ENCODE measurements at places on chromosomes 11 and 22.

DNA sequence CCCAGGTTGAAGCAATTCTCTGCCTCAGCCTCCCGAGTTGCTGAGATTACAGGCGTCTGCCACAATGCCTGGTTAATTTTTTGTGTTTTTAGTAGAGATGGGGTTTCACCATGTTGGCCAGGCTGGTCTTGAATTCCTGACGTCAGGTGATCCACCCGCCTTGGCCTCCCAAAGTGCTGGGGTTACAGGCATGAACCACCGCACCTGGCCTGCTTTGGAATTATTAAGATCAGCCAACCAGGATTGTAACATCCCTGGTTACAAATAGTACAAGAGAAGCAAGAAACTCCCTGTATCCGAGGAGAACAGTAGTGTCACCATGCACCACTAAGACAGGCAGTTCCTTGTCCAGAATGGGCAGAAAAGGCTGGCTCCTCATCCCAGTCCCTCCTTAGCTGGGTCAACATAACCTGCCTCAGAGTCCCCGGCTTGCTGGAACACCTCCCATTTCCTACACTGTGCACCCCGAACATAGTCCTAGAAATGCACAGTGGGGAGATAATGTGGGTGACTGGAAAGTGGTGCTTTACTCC, 77.2 kb upstream of the INCENP start:
- DNase-seq = no peak

DNA sequence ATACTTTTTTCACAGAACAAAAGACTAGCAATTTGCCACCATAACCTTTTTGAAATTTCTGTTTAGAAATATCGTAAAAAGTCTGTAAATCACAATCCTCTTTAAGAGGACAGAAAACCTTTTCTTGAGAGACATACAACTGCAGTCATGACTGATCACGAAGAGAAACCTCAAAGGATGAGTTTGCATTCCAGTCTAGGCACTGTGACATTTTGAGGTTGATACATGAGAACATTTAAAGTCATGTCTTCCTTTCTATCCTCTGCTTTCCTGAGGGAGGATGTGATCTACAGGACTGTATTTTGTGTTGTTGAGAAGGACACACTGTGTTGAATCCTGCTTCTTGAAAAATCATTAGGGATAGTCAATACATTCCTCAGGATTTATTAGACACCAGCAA, 476.7 kb upstream of the CCDC179 start:
- DNase-seq = no peak

DNA sequence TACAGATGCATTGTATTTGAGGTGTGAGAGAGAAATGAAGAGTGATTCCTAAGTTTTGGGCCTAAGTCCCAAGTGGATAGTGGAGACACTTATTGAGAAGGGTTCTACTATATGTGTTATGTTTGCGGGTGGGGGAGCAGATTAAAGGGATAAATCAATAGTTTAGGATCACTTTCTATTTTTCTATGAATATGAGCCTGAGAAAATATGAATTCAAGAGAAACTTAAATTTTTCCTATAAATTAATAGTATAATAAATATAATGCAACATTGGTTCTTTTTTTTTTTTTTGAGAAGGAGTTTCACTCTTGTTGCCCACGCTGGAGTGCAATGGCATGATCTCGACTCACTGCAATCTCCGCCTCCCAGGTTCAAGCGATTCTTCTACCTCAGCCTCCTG, 31.3 kb downstream of the AMBRA1 start:
- no peak for DNase-seq

GRCh38 chr11:57069942-57070341, 81.2 kb downstream of the OR5AK2 start:
- no peak for DNase-seq

GRCh38 chr11:131925829-131926228, 555.4 kb downstream of the NTM start:
- no peak for DNase-seq

GRCh38 chr11:367956-368413, 1.3 kb upstream of the B4GALNT4 start:
- DNase-seq = no peak

DNA sequence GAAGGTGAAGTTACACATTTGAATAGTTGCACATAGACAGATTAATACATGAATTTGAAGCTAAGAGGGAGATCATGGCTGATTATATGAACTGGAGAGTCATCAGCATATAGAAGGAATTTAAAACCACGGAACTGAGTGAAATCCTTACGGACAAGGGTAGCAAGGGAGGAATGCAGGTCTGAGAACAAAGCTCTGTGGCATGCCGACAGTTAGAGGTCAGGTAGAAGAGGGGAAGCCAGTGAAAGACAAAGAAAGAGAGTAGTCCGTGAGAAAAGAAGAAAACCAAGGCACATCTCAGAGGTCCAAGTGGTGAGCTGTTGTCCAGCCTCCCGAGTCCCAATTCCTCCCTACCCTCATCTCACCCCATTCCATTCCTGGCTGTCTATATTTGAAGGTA, 11.8 kb upstream of the SYT9 start:
- DNase-seq = no peak

DNA sequence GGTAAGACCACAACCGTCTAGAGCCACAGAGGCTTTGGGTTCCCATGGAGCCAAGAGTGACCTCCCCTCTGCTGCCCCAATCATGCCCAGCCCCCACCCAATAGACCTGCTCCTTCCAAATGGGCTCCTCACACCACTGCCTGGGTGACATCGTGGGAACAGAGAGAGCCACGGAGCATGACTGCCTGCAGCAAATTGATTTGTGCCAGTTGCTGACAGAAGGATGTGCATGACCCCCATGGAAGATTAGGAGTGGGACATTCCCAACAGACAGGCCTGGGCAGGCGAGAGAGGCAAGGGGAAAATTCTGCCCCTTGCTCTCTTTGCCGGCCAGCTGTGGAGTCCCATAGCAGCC, 88.5 kb downstream of the TENM4 start:
- DNase-seq = no peak

DNA sequence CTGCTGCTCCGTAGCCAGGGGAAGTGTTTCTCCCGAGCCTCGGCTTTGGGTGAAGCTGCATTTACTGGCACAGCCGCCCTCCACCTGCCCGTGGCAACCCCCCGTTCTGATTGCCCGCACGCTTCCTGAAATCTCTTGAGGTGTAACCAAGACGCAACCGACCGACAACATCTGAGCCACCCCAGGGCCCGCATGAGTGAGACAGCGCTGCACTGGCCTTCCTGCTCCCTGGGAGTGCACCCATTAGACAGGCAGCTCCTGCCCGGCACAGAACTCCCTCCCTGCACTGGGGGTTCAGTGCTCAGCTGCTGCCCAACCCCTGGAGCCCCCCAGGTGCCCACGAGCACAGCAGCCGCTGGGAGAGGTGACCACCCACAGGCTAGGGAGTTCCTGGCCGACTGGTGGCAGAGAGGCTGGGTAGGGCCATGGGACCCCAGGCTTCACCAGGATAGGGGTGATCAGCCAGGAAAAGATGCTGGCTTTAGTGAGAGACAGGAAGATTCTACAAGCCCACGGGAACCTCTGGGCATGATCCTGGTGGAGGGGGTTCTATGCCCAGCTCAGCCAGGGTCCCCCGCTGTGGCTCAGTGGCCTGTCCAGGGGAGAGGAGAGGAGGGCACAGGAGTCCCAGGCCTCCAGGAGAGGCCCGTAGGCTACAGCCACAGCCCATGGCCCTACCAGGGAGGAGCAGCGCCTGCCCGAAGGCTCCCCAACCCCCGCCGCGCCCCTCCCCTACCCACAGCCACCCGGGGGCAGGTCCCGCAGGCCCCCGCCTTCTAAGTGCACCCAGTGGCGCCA, 14.6 kb downstream of the PLXNB2 start:
- DNase-seq = no peak
